ENCODE measurements at places on chromosomes 7 and 10.

- no peak for DNase-seq
Observed at GRCh38 chr7:126079151-126079550, 1149.5 kb upstream of the POT1 start.

DNA sequence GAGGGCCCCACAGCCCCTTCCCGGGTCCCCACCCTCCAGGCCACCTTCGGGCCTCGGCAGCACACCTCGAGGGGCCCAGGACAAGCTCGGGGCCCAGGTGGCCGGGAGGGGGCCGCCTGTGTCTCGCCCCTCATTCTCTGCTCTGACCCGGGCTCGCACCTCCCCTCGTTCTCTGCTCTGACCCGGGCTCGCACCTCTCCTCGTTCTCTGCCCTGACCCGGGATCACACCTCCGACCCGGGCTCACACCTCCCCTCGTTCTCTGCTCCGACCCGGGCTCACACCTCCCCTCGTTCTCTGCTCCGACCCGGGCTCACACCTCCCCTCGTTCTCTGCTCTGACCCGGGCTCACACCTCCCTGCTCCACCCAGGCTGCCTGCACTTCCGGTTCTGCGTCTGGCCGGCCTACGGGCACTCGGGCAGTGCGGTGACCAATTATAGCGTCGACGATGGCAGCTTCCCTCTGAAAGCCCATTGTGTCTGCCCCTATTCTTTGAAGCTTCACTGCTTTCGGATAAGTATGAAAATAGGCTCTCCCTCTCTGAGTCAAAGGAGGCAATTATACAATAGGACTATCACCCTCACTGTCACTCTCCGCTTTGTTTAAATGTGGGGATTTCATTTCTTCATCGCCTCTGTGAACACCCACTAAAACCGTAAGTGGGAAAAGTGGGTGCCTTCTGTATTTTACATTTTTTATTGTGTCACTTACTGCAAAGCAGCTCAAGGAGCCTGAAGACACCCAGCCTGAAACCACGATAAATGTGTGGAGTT is 457.4 kb downstream of the DNAJB6 start:
- DNase-seq, result no peak

DNA sequence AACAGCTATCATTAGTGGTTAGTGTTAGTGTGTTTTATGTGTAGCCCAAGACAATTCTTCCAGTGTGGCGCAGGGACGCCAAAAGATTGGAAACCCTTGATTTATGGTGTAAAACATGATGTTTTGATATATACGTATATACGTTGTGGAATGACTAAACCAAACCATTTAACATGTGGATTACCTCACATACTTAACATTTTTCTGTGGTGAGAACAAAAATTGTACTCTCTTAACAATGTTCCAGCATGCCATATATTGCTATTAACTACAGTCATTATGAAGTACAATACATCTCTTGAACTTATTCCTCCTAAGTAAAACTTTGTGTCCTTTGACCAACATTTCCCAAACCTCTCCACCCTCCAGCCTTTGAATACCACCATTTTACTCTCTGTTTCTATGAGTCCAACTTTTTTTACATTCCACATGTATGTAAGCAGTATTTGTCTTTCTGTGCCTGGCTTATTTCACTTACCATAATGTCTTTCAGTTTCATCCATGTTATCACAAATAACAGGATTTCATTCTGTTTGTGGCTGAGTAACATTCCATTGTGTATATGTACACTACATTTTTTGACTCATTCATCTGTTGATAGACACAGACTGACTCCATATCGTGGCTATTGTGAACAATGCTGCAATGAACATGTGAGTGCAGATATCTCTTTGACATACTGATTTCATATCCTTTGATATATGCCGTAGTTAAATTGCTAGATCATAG is 42.2 kb upstream of the MAGI2 start:
- DNase-seq, result peak; percentile 42

DNA sequence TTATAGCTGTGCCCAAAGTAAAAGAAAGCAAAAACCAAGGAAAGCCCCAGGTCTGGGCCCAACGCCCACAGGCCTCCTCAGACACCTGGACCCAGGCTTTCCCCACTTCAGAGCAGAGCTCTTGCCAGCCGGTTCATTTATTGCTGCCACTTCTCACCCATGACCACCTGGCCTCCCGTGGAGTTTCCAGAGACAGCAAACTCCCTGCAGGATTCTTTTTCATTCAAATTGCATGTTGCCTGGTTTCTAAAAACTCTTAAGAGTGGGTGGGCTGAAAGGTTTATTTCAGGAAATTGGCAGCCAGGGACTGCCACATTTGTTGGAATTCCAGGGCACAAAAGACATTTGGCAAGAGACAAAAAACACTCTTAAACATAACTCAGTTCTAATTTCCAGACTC is 4.7 kb downstream of the VOPP1 start:
- DNase-seq, result no peak

DNA sequence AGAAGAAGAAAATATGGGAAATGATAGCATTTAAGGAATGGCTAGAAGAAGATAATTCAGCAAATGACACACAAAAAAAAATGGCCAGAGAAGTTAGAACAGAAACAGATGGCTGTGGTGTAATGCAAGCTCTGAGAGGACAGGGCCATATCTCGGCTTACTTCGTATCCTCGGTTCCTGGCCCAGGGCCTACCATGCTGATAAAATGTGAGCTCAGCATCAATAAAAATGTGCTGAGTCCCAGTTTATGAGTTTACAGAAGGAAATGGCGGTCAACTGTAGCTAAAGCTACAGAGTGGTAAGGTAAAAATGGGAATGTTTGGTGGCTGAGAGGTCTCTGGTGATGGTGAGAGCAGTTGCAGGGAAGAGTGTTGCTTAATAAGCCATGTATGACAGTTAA is 40.8 kb downstream of the HBP1 start:
- no peak for DNase-seq

DNA sequence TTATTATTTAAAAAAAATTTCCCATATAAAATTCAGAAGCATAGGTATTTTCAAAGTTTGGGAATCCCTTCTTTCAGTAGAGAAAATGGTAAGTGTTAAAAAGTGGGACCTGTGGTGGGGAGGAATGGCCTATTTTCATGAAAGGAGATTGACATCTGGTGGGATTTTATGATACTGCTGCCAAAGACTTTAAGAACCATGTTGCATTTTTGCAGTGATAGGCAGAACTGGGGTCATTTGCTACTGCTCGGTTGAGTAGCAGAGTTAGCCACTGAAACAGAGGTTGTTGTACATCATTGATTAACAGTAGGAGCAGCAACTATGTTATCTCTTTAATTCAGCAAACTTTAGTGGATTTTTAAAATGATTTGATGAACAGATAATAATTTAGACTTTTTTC is 4.4 kb downstream of the BICC1 start:
- DNase-seq, result no peak

GRCh38 chr10:109853921-109854320 is 69.4 kb downstream of the XPNPEP1 start:
- DNase-seq, result no peak

DNA sequence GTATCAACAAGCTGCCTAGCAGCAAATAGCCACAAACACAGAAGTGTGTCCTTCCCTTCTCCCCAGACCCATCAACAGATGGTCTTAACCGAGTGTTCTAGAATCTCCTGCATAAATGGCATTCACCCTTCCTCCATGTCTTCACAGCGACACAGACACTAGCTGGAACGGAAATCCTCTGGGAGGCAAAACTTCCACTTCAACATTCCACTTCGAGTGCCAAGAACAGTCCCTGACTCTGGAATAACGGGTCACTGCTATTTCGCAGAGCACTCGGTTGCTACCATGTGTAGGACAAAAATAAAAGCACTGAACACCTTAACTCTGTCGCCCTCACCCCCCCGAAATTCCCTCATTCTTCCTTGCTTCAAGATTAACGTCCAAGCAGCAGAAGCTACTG is 65.1 kb downstream of the SFMBT2 start:
- no peak for DNase-seq

GRCh38 chr10:22655312-22655981 is 58.9 kb downstream of the PIP4K2A start:
- peak; percentile 44 for DNase-seq

- no peak for DNase-seq
Observed at GRCh38 chr10:33176688-33177087, 157.8 kb downstream of the NRP1 start.

DNA sequence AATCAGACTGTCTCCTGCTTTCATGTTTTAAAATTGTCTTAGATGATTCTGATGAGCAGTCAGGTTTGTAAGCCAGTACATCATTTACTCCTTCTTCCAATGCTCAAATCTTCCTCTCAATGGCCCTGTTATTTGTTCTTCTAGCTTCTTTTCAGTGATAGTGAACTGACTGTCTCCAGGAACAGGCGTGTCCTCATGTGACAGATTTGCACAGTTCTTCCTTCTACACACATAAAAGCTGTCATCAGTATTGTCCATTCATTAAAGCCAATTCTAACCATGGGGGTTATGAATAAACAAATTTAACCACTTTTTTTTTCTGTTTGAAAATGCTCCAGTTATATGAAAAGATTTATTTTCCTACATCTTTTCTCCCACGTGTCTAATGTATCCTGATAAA is 308.7 kb upstream of the SORCS1 start:
- DNase-seq, result no peak

DNA sequence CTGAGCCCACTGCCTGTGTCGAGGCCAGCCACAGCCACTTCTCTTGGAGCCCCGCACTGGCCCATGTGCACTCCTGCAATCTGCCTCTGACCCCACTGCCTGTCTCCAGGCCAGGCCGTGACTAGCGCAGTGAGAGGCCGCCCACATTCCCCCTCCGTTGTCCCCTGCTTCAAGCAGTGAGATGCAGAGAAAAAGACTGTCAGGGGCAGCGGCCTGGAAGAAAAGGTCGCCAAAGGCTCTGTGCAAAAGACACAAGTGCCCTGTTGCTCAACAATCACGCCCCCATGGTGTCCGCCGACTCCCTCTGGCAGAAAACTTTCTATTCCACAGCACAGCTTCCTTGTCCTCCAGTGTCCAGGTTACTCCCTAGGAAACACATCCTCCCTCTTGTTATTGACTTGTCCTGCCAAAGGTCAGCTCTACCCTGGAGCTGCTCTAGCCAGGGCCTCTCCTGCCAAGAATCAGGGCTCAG is 9.9 kb downstream of the FAM131B start:
- DNase-seq, result no peak

GRCh38 chr7:158121441-158122045 is 466.1 kb downstream of the PTPRN2 start:
- DNase-seq, result no peak

DNA sequence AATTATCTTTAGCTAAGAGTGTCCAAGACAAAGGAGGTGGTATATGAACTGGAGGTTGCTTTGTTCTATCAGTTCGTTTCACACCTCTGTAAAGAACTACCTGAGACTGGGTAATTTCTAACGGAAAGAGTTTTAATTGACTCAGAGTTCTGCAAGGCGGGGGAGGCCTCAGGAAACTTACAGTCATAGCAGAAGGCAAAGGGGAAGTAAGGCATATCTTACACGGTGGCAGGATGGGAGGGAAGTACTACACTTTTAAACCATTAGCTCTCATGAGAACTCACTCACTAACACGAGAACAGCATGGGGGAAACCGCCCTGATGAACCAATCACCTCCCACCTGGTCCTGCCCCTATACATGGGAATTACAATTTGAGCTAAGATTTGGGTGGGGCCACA is 1202.3 kb upstream of the LRRTM3 start:
- DNase-seq, result no peak

DNA sequence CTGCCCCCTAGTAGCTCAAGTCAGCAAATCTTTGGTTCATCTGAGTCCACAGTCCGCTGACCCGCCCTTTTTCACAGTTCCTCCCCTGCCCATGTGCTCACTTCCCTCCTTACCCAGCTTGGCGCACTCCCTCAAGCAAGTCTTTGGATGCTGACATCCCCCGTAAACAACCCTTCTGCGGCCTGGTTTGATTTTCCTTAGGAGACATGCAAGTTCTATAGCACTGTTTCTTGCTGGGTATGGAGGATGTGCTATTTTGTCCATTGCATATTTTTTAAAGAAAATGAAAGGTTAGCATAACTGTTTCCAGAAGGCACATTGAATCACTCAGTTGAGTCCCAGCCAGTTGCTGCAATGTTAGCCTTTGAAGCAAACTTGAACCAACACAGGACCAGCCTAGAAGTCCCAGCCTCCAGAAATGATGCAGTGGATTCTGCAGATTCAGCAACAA is 38.2 kb downstream of the HTRA1 start:
- DNase-seq, result no peak

GRCh38 chr10:113563306-113564088 is 10.6 kb downstream of the HABP2 start:
- DNase-seq, result no peak

GRCh38 chr10:118522791-118523498 is 72.5 kb downstream of the PRLHR start:
- DNase-seq, result no peak

DNA sequence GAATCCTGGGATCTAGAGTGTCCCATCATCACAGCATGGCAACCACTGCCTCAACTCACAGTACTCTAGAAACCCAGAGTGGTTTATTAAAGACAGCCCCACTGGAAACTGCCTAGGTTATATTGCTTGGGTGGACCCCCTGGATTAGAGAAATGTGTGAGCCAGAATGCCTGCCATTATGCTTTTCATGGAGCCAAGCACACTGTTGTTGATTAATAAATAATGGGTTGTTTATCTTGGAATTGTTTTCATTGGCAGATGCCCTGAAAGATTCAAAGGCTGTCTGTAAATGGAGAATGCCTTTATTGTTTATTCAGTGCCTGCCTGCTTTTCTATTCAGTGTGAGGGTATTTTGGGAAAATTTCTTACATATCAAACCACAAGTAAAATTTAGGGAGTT is 52.1 kb downstream of the GNAI1 start:
- no peak for DNase-seq

- DNase-seq, result no peak
Observed at GRCh38 chr7:65475734-65476319, 102.2 kb downstream of the ZNF92 start.

DNA sequence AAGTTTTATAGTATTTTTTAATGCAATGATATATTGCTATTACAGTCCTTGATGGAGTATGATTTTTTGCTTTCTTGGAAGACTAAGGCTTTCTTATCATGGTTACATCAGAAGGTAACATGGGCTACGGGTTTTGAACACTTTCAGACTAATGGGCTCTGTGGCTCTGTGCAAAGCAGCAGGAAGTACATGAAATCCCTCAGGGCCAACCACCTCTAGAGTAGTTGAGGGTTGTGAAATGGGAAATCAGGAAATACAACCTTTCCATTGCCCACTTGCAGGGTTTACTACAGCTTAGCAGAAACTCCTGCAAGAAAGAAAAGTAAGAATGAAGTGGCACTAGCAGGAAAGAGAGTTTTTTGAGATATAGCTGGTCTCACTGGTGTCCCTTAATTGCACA is 853.5 kb downstream of the KCNMA1 start:
- no peak for DNase-seq

DNA sequence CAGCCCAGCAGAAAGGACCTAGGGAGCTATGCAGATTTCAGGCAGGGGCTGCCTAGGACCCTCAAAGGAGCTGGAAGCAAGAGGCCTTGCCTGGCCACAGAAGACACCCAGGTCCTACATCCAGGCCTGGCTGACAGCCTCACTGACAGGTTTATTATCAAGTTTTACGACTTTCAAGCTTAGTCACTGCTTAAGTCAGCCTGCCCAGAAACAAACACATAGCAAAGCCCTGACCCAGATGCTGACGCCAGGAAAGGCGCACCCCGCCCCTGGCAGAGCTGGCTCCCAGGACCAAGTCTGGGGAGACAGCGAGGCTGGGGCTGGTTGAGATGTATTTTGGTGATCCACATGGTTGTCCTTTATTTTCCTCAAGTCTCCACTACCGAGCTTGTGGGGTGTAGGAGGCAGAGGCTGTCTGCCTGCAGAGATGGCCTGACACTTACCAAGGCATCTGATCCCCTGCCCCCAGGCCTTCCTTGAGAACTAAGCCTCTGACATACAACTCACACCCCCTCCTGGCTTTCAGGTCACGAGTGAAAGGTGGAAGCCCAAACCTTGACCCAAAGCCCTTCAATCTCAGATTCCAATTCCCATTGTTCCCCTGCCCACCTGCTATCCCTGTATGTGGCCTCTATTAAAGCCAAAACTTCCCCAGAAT is 80.7 kb upstream of the EMX2 start:
- DNase-seq, result peak; percentile 96

Measured in AG04449 (cell line).